ENCODE measurements at places on chromosomes 1 and 21.
A peak's percentile ranks its signal among the peaks of the same experiment; 100 is the strongest.

GRCh38 chr1:15966081-15966955 is 9.6 kb downstream of the ZBTB17 start:
- DNase-seq: peak; percentile 79

DNA sequence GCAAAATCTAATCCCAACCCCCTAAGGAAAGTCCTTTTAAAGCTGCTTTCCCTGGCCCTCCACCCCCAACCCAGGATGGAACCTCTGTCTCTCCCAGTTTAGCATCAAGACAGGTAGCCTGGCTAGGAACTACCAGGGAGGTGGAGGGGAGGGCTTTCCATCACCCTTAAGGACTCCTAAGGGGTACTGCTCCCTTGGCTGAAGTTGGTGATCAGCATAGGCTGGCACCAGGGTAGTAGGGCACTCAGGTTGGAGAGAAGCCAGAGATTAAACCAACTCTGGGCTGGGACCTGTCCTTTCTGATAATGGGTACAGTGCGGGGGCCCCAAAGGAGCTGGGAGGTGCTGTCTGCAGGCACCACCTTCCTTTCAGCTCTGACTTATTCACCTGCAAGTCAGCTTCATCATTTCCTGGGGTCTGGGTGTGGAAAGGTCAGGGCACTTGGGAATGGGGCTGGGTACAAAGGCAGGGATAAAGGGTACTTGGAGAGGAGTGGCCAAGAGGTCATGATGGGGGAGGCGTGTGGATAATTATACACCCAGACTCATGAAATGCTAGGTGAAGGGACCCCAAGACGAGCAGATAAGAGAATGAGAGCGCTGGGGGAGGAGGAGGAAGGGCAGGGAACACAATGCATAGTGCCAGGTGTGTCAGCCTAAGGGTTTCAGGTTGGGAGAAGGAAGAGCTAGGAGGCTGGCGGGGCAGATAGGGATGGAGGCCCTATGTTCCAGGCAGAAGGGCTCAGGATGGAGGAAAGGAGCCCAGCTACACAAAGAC is 1.2 kb downstream of the ARHGEF2 start:
- no peak for DNase-seq

DNA sequence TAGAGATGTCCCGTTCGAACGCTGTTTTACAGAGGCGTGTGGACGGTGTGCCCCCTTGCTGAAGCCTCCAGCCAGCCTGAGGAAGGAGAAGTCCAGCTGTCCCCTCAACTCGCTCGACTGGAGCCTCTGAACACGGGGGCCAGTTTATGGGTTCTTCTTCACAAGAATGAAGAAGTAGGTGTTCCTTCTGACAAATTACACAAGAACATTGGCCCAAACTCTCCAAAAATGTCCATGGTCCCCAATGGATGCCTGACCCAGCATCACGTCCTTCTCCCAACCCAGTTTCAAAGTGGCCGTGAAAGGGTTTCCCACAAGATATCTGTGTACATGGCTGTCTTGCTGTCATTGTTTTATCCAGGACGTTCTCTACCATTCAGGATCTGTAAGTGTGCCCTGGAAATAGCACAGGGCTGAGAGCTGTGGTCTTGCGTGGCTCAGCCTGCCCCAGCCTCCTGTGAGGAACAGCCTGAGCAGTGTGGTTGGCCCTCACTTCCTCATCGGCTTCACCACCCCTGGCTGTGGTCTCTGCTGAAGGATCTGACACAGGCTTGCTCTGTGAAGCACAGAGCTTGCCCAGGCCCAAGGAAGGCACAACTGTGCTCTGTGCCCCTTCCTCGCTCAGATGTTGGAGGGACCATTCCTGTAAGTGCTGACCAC is 1.0 kb upstream of the S100B start:
- DNase-seq: peak; percentile 79

- no peak for DNase-seq
These were observed 60.1 kb downstream of the IER5 start for GRCh38 chr1:181148636-181149035.

GRCh38 chr21:36028127-36029069 is 31.9 kb downstream of the SETD4 start:
- peak; percentile 77 for DNase-seq

DNA sequence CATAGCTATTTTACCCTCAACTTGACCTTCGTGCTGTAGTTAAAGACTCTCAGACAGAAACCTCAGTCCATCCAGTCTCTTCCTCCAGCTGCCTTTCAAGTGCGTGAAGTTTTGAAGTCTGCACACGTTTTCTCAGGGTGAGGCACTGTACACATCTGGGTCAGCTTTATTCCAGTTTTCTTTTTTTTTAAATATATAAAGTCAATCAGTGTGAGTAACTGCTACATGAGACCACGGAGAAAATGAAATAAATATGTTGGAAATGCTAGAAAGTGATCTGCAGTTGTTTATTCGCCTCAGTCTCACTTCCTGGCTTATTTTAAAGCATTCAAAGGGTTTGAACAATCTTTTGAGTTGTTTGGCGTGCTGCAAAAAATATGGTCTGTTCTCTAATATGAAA is 135.7 kb downstream of the ROR1 start:
- DNase-seq: no peak

DNA sequence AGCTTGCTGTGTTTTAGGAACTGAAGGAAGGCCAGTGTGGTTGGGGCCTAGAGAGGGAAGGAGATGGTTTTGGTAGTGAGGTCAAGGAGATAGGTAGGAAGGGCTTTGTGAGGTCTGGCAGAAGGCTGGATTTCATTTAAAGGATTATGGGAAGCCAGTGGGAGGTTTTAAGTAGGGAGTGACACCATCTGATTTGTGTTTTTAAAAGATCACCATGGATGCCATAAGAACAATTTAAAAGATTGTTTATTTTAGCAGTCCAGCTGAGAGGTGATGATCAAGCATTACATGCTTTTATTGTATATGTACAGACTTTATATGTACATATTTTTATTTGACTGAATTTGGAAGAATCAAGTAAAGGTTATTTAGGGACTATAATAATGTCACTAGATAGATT is 26.4 kb downstream of the RGL1 start:
- DNase-seq: no peak

DNA sequence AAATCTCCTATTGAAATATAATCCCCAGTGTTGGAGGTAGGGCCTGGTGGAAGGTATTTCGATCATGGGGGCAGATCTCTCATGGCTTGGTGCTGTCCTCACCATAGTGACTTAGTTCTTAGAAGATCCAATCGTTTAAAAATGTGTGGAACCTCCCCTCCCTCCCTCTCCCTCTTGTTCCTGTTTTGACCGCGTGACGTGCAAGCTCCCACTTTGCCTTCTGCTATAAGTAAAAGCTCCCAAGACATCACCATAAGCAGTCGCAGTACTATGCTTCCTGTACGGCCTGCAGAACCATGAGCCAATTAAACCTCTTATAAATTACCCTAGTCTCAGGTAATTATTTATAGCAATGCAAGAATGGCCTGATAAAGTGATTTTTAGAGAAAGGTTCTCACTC is 10.9 kb upstream of the RGS2 start:
- DNase-seq: no peak

GRCh38 chr1:118291661-118292060 is 106.6 kb upstream of the SPAG17 start:
- DNase-seq: no peak

DNA sequence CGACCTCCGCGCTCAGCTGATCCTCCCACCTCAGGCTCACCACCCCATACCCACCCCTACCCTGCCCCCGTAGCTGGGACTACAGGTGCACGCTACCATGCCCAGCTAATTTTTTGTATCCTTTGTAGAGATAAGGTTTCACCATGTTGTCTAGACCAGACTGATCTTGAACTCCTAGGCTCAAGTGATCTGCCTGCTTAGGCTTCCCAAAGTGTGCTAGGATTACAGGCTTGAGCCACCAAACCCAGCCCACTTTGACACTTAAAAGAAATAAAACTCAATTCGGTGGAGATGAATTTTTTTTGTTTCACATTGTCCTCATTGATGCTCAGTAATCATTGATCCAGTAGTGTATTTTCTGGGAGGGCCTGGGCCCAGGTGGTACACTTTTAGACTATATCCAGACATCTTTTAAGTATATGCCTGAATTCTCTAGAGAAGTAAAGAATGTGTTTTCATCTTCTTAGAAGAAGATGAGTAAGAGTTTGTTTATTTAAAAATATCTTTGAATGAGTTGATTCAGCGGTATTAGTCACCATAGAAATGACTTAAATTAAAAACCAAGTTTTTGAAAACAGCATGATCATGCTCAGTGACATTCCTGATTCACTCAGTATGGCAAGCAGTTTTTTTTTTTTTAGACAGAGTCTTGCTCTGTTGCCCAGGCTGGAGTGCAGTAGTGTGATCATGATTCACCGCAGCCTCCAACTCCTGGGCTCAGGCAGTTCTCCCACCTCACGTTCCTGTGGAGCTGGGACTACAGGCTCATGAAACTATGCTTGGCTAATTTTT is 57.8 kb downstream of the EPB41 start:
- DNase-seq: no peak

- DNase-seq: no peak
These were observed 43.2 kb downstream of the HIVEP3 start for GRCh38 chr1:41875487-41875886.

DNA sequence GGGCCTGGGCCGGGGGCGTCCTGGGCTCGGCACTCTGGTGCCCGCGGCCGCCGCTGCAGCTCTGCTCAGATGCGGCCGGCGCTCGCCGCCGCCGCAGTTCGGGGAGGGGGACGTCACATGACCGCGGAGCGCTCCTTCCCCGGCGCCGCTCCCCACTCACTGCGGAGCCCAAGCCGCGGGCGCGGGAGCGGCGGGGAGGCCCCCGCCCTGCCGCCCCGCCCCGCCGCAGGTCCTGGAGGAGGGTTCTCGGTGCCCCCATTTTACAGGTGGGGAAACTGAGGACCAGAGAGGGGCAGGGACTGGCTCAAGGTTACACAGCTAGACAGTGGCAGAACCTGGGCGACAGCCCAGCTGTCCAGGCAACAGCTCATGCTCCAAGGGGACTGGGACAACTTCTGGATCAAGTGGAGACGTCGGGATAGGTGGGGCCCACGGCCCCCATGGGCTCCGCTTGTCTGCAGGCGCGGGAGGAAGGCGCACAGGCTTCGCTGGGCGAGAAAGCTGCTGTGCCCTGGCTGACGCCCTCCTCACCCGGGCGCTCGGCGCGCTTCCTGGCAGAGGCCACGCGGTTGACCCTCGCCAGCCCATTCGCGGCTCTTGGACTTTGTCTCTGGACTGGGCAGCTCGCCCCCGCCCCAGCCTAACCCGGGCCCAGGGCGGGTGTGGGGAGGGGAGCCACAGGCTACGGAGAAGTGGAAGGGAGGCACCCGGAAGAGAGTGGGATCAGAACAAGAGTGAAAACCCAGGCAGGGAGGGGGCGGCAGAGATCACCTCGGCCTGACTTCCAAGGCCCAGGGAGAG is at the start of gene RAP1GAP:
RAP1GAP (minus strand) TSS at position 100 of the 801 bp plus-strand sequence. CDS start 49,325 bp downstream, outside the sequence.
- DNase-seq: no peak

DNA sequence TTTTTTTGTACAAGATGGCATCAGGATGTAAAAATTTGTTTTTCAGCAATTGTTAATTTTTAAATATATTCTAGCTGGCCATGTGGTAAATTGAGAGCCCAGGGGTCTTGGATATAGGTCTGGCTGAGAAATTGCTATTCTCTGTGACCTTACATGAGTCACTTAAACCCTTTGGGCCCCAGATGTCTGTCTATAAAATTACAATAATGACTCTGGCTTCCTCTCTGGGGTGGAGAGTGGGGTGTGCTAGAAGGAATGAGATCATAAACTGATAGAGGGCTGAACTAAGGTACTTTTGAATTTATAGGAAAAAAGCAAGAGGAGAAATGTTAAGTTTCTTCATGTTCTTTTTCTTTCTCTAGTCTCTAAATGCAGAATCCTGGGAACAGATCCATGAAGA is 12.4 kb upstream of the TCHH start:
- DNase-seq: no peak

DNA sequence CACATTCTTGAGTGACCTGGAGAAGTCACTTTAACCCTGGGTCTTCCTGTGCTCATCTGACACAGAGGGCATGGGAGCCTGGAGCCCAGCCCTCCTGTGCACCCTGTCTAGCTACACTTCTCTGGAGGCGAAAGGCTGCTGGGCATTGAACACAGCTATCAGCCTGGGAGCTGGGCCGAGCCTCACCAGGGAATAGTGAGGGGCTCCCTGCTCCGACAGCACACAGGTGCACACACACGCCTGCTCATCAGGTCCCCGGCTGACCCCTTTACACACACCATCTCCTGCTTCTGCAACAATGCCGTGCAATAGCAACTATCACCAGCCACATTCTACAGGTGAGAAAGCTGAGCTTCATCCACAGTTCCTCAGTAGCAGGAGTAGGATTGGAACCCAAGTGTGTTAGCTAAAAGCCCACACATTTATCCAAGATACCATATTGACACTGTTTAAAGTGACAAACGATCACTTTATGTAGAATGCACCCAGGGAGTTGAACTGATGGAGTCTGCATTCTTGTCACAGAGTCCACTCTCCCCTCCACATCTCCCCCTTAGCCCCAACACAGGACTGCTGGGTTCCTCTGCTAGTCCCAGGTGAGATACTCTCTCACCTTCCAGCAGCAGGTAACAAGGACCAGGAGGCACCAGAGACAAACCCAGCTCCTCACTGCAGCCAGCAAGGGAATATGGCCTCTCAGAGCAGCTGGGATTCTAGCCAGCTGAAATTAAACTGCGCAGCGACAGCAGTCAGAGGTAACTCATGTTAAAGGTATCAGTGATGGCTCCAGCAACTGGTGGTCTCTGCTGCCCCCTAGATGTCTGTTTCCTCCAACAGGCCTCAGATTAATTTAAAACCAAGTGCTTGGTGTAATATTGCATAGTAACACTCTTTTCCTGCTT is 18.3 kb upstream of the CAPN8 start:
- no peak for DNase-seq

GRCh38 chr21:14303731-14304488 is 79.0 kb downstream of the HSPA13 start:
- DNase-seq: no peak

GRCh38 chr1:224684979-224685425 is 68.9 kb downstream of the CNIH3 start:
- DNase-seq: no peak

GRCh38 chr1:43902058-43902831 is 31.4 kb upstream of the ARTN start:
- DNase-seq: no peak

DNA sequence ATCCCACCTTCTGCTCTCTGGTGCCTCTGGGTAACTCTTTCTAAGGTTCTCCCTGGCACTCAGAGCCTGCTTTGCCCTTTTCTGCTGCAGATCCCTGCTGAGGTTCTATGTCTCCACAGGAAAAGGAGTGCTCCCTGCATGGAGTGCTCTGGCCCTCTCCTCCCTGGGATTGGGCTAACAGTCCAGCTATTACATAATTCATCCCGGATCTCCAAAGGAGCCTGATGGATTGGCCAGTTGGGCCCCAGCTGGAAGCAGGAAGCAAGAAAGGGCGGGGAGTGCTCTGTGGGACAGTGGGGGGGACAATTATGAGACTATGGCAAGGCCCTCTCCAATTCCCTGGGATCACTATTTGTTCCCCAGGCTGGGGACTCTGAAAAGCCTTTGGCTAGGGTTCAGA is 51.9 kb upstream of the GOLT1A start:
- no peak for DNase-seq

GRCh38 chr1:150557813-150558212 is 8.6 kb downstream of the ADAMTSL4 start:
- no peak for DNase-seq

DNA sequence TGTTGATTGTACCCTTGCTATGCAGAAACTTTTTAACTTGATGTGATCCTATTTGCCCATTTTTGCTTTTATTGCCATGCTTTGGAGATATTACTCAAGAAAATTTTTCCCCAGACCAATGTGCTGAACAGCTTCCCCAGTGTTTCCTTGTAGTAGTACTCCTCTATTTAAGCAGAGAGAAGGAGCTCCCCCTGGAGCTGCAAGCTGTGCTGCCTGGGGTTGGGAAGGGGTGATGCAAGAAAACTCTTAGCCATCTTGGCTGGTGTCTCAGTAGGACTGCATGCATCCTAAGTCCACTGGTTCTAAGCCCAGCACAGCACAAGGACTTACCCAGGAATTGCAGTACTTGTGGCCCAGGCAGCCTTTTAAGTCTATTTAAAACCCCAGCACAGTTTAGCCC is 121.6 kb downstream of the NTMT2 start:
- no peak for DNase-seq
